Esophagus squamous epithelium (tissue), 5 donors: ENCODE measurements at places on chromosomes 6 and 20. TPM values are rescaled to one million over a fixed set of nuclear protein-coding genes. Genes with fewer than 3 reads are reported as not detected.

The BMP2 gene
- 7.6 TPM for total RNA-seq

The RPS6KA2 gene
- total RNA-seq = 66.0 TPM

The SMIM28 gene
- total RNA-seq = not detected

DNA sequence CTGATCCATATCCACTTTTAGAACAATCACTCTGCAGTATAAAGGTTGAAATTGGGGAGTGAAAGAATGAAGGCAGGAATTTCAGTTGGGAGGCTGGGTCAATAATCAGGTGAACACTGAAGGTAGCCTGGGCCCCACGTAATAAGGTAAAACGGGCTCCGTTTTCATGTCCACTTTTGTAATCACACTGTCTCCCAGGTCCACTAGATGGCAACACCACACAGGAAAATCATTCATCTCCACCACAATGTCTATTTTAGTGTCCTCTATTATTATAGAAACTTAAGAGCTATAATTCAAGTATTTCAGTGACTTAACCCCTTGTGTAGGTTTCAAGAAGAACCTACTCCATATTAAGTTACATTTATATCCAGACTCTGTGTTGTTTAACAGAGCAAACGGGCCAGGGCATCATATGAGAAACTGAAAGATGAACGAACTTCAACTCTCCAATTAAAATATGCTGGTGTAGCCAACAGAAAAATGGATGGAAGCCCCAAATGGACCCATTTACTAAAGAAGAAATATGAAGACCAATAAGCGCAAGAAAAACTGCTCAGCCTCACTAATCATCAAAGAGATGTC lies 45.9 kb upstream of the MC3R start:
- H3K27me3 ChIP-seq = no peaks in the 10 kb centered on the region
- no peak for DNase-seq
- no peaks in the 10 kb centered on the region for H3K36me3 ChIP-seq

DNA sequence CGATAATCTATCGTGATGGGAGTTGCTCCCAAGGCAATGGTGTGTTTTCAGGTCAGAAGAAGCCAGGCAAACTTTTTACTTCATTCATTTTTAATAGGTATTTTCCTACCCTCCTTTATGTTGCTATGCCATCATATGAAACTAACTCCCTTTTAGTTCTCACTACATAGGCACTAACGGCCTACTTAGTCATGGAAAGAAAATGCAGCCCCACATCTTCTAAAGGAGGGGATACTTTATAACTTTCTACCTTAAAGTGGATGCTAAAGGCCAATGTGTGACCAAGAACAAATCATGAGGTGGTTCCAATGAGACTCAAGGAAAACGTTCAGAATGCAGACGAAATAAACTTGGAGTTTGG lies 193.8 kb downstream of the FOXA2 start:
- no peak for DNase-seq
- H3K4me3 ChIP-seq = no peak overlapping the region
- no peaks in the 10 kb centered on the region for H3K27me3 ChIP-seq
- H3K27ac ChIP-seq = no peak overlapping the region
- no peaks in the 10 kb centered on the region for H3K4me1 ChIP-seq

DNA sequence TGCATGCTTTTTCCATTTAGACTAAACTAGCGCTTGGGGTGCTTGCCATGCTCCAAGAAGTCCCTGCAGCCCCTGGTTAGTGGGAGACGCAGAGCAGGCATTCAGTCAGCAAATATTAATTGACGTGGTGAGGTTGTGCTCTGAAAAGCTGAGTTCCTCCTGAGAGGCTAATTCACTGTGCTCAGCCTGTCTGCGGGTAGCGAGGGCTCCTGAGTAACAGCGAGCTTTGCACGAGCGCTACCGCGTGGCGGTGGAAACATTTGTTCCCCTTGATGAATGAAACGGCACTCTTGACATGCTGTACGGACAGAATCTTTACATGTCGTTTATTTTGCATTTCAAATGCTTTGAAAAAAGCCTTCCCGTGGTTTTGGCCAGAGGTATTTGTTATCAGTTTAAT lies 170.6 kb upstream of the AGPAT4 start:
- H3K36me3 ChIP-seq = no peaks in the 10 kb centered on the region
- H3K27me3 ChIP-seq = no peaks in the 10 kb centered on the region
- H3K27ac ChIP-seq = no peak overlapping the region
- DNase-seq = no peak
- no peak overlapping the region for H3K4me3 ChIP-seq

GRCh38 chr6:161010418-161010817 lies 18.8 kb downstream of the MAP3K4 start:
- H3K27me3 ChIP-seq = no peaks in the 10 kb centered on the region
- DNase-seq = no peak
- H3K36me3 ChIP-seq = peaks cover 3% of the 10 kb centered on the region
- H3K27ac ChIP-seq = no peak overlapping the region

DNA sequence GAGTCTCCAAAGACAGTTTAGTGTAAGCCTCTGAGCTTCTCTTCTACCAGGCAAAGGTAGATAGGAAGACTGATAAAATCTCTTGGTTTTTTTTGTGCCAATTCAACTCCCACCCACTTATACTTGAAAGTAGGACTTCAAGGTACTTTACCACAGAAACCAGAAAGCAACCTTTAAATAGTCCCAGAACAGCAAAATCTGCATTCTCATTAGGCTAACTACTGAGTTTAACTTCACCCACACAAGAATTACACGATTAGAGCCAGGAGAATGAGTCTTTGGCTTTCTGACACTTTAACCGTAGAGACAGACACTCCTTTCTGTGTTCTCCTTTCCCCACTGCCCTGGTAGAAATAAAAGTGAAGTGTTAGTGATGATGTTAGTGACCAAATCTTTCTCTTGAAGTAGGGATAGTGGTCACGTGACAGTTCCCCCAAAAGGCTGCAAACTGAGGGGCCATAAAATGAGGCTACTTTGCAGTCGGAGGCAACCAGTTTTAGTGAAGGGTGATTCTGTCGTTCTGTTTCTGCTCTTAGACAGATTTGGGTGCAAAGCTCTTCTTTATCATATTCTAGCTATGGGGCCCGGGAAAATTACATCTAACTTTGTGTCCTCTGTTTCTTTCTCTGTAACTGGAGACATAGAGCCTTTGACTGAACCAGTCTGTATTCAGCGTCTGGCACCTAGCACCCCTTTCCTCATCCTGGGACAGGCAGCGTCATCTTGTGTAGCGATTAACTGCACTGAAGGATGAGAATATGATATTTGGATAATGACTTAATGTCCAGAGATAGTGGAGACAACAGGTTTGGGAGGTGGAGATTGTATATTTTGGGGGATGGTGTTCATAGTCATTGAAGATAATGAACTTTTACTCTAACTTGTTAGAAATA lies 206.4 kb upstream of the CITED2 start:
- H3K4me1 ChIP-seq = peaks cover 4% of the 10 kb centered on the region
- DNase-seq = no peak
- no peak overlapping the region for H3K4me3 ChIP-seq

DNA sequence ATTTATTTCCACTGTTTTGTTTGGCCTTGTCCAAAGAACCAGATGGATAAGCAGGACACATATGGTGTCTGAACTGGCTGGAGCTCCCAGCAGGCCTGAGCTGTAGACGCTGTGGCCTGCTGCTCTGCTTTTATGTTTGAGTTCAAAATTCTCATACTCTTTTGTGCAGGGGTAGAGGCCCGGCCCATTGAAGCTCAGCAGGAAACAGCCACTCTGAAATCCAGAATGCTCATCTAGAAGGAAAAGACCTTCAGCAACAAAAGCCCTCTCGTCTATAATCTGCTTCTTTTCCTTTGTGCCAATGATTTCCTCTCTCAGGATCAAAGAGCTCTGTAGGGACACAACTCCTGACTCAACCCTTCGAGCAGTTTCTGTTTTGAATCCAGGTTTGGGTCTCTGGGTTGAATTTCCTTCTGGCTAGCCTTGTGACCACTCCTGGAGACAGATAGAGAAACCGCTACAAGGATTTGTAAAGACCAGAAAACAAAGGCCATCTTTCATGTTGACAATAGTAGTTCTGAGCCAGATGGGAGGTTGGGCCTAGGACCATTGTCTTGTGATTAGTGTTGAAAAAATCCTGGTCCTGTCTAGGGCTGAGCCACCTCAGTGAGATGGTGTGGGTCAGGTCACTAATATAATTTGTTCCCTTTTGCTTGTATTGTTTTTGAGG lies 446.7 kb downstream of the BCKDHB start:
- H3K4me3 ChIP-seq = no peak overlapping the region
- no peaks in the 10 kb centered on the region for H3K36me3 ChIP-seq
- no peak overlapping the region for H3K27ac ChIP-seq
- no peaks in the 10 kb centered on the region for H3K27me3 ChIP-seq
- no peak for DNase-seq

The CEP43 gene
- total RNA-seq = 13.7 TPM

- no peak overlapping the region for H3K27ac ChIP-seq
- no peaks in the 10 kb centered on the region for H3K27me3 ChIP-seq
- H3K36me3 ChIP-seq = no peaks in the 10 kb centered on the region
- H3K4me1 ChIP-seq = no peaks in the 10 kb centered on the region
These were observed 116.2 kb downstream of the RWDD2A start for GRCh38 chr6:83309344-83309743.

- no peak overlapping the region for H3K4me3 ChIP-seq
- no peaks in the 10 kb centered on the region for H3K27me3 ChIP-seq
- no peaks in the 10 kb centered on the region for H3K36me3 ChIP-seq
- H3K27ac ChIP-seq = no peak overlapping the region
These were observed 129.2 kb downstream of the TBX18 start for GRCh38 chr6:84635081-84635761.

The HLA-G gene
- total RNA-seq = not detected

DNA sequence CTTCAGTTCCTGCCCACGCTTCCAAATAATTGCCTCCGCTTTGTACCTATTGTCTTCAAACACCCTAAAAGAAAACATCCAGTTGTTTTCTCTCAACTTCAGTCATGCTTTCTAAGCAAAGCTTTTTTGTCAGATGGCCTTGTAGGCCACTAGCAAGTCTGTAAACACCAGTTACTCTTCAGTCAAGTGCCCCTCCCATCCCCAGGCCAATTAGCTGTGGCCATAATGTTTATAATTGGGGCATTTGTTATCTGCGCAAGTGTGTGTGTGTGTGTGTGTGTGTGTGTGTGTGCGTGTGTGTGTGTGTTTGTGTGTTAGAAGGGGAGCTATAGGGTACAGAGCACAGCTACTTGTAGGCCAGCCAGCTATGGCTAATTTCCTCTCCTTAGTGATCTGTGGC lies 272.4 kb upstream of the MARCKS start:
- no peaks in the 10 kb centered on the region for H3K4me1 ChIP-seq
- H3K4me3 ChIP-seq = no peak overlapping the region
- H3K27me3 ChIP-seq = no peaks in the 10 kb centered on the region
- no peaks in the 10 kb centered on the region for H3K36me3 ChIP-seq

DNA sequence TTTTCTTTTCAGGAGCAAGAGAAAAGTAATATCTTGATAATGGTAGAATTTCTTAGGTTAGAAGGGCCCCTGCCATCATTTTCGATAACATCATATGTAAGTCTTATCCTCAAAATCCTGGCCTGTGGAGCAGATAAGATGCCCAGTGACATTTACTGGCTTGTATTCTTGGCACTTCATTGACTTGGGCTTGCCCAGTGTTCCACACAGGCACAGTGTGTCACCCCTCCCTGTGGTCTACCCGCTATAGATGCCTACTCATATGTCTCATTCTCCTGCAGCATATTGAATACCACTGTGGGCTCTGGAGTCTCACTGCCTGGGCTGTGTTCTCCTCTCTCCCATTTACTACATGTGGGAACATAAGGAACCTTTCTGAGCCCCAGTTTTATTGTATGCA lies 105.0 kb downstream of the GRM1 start:
- DNase-seq = no peak
- H3K27ac ChIP-seq = no peak overlapping the region
- H3K4me3 ChIP-seq = no peak overlapping the region
- H3K4me1 ChIP-seq = no peaks in the 10 kb centered on the region
- H3K36me3 ChIP-seq = no peaks in the 10 kb centered on the region

DNA sequence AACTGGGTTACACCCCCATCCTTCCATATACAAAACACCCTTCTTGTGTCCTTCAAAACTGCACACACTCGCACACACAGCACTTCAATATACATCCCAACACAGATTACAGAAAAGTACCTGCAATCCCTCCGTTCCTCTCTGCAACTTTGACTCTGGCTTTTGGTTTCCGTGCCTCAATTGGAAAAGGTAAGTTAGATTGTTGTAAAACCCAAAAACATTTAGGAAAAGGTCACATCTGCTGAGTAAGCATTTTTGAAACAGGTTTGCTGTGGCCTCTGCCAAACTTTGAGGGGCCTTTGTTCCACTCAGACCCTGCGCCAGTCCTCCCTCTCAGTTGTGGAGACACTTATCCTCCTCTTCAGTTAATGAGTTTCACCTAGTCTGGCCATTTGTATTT lies 4.2 kb downstream of the NKX2-4 start:
- H3K4me3 ChIP-seq = no peak overlapping the region
- DNase-seq = no peak
- H3K27me3 ChIP-seq = peaks cover 35% of the 10 kb centered on the region
- no peak overlapping the region for H3K27ac ChIP-seq
- no peaks in the 10 kb centered on the region for H3K36me3 ChIP-seq

The METTL24 gene
- not detected for total RNA-seq

The CYP39A1 gene
- total RNA-seq = 9.2 TPM

DNA sequence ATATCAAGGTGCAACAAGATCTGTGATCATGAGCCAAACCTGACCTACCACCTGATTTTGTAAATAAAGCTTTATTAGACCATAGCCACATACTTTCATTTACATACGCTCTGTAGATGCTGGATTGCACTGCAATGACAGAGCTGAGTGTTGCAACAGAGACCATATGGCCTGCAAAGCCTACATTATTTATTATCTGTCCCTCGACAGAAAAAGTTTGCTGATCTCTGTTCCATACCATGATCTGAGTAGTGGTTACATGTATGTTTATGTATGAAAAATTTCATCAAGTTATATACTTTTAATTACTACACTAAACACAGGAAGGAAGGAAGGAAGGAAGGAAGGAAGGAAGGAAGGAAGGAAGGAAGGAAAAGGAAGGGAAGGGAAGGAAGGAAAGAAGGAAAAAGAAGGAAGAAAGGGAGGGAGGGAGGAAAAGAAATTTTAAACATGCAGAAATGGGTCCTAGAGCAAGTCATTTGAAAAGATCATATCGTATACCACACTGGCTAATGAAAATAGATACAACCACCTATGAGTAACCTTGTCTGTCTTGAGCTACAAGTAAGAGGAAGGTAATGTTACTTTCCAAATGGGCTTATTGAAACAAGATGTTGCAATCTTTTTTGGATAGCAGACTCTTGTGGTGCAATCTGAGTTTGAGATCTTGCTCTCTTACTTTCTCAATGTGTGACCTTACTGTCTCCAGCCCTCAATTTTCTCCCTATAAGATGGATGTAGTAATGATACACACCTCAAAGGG lies 441.0 kb downstream of the KIF16B start:
- no peak overlapping the region for H3K4me3 ChIP-seq
- no peaks in the 10 kb centered on the region for H3K4me1 ChIP-seq
- no peaks in the 10 kb centered on the region for H3K27me3 ChIP-seq
- no peak for DNase-seq

The ZSCAN23 gene
- total RNA-seq = 0.59 TPM

GRCh38 chr6:149924206-149924932 lies 1.4 kb upstream of the RAET1G start:
- H3K27ac ChIP-seq = no peak overlapping the region
- H3K4me3 ChIP-seq = no peak overlapping the region
- no peak for DNase-seq
- H3K27me3 ChIP-seq = no peaks in the 10 kb centered on the region
